ENCODE measurements at places on chromosomes 1 and 21.

DNA sequence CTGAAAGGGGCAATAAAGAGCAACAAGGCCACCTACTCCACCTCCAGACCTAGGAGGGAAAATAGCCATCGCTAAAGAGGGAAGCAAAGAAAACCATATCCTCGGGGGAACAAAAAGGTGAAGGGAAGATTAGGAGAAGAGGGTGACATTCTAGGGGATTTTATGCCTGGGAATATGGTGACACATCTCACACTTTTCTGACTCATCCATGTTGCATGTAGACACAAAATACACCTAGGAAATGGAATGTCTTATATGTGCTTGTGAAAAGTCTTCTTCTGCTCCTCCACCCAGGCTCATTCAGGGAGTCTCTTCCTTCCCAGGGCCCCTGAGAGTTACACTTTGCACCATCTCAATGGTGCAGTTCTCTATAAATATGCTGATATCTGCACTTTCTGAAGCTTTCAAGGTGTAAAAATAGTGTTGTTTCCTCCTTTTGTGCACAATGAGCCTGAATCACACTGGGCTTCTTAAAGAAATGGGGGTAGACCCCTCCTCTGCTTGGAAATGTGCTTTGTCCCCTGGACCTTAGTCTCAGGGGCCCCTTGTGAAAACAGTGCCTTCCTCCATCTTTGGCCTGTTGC is 195.9 kb downstream of the CYYR1 start:
- no peak for DNase-seq

DNA sequence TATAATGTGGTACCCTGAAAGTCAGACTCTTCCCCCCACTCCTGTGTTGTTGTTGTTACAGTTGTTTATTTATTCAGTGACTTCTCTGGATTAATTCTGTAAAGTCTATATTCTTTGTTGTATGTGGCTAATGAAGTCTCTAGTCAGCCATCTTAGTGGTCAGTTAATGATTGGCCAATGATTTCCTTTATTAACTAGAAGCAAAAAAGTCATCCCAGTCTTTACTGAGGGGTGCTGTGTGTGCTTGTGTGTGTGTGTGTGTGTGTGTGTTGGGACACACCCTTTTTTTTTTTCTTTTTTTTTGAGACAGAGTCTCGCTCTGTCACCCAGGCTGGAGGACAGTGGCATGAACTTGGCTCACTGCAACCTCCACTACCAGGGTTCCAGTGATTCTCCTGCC is 37.3 kb upstream of the HYI start:
- no peak for DNase-seq

DNA sequence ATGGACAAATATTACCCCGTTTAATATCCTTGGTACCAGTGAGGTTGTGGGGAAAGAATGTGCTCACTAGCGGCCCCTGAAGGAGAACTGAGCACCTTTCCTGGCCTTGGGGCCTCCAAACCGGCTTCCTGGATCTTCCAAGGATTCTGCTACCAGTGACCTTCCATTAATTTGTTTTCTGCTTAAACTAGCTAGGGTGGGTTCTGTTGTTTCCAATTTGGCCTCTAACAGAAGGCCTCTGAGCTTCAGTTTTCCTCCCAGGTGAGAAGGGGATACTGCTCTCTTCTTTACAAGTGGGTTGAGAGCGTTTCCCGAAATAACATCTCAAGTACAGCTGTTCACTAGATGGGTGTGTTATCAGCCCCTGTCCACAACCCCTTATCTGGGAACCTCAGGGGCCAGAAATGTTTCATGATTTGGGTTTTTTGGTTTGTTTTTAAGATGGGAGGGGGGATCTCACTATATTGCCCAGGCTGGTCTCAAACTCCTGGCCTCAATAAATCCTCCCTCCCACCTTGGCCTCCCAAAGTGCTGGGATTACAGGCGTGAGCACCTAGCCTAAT is 16.9 kb upstream of the IFNGR2 start:
- no peak for DNase-seq

DNA sequence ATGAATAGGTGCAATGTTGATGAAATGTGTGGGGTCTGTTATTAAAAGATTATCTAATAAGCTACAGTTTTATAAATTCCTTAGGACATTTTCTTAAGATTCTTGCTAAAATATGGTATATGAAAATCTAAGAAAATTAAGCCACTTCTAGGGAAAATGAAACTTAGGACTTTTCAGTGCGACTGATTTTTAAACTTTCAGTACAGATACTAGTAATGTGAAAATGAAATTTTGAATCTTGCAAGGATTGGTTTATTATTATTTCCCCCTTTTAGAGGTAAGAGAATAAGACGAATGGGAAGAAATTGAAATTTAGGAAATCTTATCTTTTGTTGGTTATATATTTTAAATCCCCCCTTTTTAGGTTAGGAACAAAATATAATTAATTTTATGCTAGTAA is 16.4 kb downstream of the CAPZA1 start:
- no peak for DNase-seq

- no peak for DNase-seq
Measured at GRCh38 chr1:29310616-29311180, 74.4 kb downstream of the PTPRU start.

DNA sequence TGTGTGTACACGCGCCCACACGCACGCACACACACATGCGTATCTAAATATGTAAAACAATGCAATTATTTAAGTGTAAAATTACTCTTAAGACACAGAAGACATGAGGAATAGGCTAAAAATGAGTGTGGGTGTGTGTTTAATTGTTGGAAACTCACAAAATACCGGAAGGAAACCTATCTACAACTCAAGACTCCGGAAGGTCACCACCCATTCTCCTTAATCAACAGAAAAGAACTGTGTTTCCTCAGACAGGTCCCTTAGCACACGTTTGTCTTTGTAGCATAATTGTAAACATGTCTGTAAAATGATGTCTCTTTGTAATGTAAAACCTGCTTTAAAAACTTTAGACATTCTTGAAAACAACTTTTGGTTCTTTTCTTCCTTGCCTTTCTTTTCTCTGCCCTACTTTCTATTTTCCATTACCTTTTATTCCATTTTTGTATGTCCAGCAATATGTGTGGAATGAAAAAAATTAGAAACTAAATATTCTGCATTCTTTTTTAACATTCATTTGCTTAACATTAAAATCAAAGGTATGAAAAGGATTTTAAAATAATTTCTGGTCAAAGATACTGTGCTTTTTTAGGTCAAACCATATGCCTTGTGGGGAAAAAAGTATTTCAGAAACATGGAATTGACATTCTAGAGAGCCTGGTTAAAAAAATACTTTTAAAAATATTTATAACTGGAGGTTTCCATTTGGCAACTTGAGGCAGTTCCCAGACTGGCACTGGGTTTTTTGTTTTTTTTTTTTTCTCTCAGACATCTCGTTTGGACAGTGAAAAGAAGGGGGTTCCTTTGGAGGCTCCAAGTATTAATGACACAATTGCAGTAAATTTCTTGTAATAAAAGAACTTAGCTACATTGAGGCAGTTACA is 46.2 kb downstream of the ATP5PF start:
- no peak for DNase-seq

- DNase-seq, result no peak
Measured at GRCh38 chr21:14072761-14073535, 137.8 kb downstream of the LIPI start.

GRCh38 chr1:154258784-154259183 is 13.6 kb upstream of the HAX1 start:
- DNase-seq, result no peak

GRCh38 chr1:55210990-55211801 is 4.0 kb downstream of the USP24 start:
- no peak for DNase-seq

DNA sequence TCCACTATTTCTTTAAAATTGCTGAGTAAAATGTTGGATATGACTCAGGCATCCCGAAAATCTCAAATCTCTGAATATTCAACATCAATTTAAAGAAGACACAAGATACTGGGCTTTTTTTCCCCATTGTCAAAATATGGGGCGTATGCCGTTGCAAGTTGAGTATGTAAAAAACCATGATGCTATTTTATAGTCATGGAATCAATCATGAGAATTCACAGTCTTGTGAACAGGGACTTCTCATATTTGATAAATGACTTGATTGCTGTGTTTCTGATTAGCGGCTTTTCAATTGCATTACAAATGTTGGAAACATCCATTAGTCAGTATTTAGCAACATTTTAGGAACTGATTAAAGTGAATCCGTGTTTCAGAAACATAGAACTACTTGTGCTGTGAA is 45.3 kb downstream of the SETD4 start:
- no peak for DNase-seq

GRCh38 chr1:98660940-98661543 is 479 bp upstream of the SNX7 start:
- DNase-seq, result no peak

- no peak for DNase-seq
Measured at GRCh38 chr1:156760092-156760795, 7.1 kb upstream of the PRCC start.

DNA sequence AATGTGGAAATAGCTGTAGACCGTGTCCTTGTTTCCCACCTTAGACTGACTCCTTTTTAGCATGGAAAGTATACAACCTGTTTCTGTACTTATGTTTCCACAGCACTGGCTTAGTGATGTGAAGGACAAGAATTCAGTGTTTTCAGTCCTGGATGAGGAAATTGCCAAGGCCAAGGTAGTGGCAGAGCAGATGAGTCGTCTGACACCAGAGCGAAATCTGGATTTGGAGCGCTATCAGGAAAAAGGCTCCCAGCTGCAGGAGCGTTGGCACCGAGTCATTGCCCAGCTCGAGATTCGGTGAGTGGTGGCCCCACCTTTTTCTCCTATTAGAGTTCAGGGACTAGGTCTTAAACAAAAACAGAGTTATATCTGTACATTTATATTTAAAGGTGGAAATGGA is 112.6 kb downstream of the MACF1 start:
- DNase-seq, result no peak

DNA sequence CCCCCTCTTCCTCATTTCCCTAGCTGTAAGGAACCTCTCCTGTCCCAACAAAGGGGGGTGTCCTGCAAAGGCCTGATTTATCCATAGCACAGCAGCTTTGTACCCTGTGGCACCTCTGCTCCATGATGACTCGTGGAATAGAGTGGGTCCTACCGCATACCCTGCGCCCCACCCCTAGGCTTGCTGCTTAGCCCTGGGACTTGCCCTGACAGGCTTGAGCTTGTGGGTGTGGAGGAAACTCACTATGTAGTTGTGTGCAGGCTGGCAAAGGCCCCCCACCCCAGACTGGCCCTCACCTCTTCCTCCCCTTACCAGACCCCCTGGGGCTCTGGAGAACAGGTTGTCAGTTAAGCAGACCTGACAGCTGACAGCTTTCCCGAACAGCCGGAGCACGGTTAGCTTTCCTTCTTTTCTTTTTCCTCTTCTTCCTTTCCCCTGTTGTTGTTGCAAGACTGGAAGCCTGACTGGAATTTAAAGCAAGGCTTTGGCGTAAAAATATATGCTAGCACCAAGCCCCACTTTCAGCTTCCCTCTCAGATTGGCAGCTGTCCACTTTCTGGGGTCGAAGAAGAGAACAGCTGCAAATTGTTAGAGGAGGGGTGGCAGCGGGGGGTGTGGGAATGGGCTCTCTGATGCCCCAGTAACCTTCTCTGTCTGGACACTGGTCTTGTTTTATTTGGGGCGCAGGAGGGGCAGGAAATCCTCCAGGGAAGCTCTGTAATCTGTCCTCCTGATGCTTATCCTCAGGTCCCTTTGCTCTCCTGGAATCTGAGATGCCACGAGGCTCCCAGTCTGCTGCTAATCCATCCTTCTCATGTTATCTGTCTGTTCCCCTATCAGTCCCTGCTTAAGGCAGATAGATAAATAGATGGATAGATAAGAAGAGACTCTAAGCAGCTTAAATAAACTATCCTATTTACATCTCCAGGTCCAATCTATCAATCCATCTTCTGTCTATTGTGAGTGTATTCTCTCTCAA is 134.6 kb downstream of the BRINP2 start:
- no peak for DNase-seq

DNA sequence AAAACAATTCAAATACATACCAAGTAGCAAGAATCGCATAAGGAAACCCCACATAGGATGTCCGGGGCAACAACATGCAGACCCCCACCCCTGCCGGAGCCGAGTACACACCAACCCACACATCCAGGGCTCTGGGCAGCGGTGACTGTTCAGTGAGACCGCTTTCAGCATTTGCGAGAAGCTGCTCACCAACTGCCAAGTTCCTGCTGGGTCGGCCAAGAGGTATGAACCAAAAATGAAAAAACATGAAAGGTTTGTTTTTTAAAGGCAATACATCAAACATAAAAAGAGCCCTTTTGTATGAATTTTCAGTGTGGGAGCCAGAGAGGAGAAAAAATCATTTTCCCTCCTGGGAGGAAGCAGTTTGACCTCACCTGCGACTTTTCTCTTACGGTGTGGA is 92.3 kb downstream of the SIM2 start:
- DNase-seq, result no peak

All from stimulated activated CD8-positive, alpha-beta memory T cell treated with anti-CD3 and anti-CD28 coated beads, Interleukin-7, amount 100 ng/mL, for 4 hours (primary cell).